ENCODE measurements at places on chromosomes 2 and 18.

GRCh38 chr2:209160800-209161588 lies 262.9 kb upstream of the MAP2 start:
- no peak for DNase-seq

DNA sequence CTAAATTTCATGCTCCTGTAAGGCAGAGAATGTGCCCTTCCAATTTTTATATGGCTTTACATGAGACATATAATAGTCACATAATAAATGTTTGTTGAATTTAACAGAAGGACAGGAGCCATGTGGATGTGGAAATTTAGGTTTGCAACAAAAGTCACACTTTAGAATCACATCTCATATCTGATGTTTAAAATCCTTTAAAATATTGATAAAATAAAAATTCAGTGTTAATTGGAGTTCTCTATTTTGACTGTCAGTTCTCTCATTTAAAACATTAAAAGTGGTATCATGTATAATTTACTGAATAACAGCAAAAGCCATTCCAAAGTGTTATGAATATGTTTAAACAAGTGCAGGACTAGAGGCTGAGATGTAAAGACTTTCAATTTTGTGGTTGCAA lies 594.1 kb downstream of the LRRTM4 start:
- no peak for DNase-seq

DNA sequence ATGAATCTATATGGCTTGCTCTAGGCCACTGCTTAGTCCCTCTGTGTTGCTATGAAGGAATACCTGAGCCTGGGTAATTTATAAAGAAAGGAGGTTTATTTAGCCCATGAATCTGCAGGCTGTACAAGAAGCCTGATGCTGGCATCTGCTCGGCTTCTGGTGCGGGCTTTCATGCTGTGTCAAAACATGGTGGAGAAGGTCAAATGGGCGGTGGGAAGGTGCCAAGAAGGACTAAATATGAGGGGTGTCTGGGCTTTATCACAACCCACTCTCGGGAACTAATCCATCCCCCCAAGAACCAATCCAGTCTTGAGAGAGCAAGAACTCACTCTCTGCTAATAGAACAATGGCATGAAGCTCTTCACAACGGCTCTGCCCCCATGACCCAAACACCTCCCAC lies 481.6 kb downstream of the EIPR1 start:
- no peak for DNase-seq

GRCh38 chr2:26975656-26976055 lies 5.2 kb downstream of the MAPRE3 start:
- no peak for DNase-seq

DNA sequence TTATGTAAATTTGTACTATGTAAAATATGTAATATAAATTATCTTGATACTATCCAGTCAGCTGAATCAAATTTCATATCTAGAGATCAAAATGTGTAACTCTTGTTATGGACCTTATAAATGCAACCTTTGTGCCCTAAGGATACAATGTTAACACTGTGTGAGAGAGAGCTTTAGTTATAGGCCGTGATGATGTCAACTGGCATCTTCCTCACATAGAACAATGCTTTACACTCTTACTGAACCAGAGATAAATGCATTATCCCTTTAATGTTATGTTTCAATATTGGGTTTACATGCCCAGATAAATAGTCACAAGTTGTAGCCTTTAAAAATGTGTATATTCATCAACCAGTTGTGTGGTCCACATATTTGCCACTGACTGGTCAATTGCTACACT lies 115.1 kb downstream of the KCNJ3 start:
- DNase-seq, result no peak

DNA sequence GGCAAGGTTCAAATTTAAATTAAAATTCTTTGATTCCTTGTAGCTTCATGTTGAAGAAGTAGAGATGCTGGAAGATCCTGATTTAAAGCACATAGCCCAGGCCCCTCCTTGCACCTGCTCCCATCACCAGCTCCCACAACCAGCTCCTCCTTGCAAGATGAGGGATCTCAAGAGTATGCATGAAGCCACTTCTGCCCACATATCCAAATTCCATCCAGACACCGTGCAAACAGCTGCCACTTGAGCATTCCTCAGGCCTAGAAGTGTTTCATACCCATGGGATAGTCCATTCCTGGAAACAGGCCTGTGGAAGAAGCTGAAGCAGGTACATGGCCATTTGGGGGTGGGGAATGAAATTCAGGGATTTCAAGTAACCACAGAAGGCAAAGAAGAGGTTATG lies 32.4 kb upstream of the ITPRID2 start:
- DNase-seq, result no peak

DNA sequence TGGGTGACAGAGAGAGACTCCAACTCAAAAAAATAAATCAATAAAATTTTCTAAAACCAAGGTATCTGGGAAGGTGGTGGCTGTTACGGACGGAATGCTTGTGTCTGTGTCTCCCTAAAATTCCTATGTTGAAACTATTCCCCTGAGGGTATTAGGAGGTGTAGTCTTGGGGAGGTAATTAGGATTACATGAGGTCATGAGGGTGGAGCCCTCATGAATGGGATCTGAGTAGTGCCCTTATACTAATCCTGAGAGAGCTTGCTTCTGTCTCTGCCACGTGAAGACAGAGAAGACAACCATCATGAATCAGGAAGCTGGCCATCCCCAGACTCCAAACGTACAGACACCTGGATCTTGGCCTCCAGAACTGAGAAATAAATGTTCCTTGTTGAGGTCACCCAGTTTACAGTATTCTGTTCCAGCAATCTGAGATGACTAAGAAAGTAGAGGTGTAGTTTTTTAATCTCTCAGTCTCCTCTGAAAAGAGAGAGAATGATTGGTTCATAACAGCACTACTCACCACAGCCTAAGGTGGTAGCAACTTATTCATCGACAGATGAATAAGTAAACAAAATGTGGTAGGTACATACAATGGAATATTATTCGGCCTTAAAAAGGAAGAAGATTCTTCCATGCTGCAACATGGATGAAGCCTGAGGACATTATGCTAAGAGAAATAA lies 38.4 kb downstream of the TGFBRAP1 start:
- no peak for DNase-seq

- DNase-seq, result no peak
Measured at GRCh38 chr18:57856128-57856527, 53.0 kb upstream of the ATP8B1 start.

GRCh38 chr2:229269941-229270340 lies 1.1 kb downstream of the PID1 start:
- no peak for DNase-seq

DNA sequence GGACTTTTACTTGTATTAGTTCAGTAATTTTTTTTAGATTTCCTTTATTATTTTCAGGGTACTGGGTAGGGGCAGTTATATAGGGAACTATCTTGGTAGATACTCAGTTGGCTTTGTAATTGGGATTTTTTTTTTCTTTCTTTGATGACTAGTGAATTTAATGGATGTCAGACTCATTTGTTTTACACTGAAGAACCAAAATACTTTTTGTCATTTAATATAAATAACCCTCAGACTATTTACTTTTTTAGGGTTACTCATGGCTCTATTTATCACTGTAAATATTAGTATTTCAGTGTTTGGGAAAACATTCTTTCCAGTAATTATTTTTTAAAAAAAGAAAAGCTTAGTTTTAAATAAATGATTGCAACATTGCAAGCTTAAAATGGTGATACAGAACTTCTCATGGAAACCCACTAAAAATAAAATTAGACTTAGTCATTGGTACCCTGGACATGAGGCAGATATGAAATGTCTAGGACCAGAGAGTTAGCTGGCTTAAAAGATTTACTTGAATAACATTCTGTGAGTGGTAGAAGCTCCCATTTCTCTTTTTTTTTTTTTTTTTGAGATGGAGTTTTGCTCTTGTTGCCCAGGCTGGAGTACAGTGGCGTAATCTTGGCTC lies 74.4 kb upstream of the CYP20A1 start:
- DNase-seq, result no peak

DNA sequence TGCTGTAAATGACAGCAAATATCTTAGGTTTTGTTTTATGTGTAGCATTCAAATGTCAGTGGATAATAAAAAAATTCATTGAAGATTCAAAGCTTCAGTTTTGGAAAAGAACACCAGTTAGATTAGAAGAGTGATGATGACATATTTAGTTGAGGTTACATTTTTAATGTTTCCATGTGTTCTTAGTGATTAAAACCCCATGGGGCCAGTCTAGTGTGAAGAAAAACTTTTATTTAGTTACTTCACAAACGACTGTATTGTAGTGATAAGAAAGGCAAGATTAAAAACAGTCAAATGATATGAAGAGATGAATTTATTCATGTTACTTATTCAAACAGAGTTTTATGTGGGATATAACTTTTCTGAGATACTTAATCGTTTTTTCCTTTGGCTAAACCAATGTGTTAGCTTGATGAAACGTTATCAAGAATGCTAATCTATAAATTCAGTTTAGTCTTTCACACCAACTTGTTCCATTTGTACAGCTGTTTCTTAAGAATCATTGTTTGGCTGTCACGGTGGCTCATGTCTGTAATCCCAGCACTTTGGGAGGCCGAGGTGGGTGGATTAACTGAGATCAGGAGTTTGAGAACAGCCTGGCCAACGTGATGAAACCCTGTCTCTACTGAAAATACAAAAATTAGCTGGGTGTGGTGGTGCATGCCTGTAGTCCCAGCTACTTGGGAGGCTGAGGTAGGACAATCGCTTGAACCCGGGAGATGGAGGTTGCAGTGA lies 11.6 kb downstream of the BMPR2 start:
- DNase-seq, result no peak

DNA sequence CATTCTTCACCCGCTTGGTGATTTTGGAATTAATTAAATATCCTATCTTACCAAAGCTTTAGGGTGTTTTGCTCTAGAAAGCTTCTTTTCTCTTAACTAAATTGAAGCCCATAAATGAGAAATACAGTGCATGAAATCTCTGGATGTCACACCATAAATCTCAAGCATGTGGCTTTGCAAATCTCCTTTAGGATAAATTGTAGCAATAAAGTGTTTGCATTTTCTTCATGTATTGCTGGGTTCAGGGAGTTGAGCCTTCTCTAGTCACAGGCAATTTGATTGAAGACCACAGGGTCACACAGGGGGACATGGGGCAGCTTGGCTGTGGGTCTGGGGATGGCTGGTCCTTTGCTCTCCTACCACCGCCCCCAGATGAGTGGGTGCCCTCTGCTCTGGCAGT lies 364.2 kb downstream of the CLIP4 start:
- no peak for DNase-seq

DNA sequence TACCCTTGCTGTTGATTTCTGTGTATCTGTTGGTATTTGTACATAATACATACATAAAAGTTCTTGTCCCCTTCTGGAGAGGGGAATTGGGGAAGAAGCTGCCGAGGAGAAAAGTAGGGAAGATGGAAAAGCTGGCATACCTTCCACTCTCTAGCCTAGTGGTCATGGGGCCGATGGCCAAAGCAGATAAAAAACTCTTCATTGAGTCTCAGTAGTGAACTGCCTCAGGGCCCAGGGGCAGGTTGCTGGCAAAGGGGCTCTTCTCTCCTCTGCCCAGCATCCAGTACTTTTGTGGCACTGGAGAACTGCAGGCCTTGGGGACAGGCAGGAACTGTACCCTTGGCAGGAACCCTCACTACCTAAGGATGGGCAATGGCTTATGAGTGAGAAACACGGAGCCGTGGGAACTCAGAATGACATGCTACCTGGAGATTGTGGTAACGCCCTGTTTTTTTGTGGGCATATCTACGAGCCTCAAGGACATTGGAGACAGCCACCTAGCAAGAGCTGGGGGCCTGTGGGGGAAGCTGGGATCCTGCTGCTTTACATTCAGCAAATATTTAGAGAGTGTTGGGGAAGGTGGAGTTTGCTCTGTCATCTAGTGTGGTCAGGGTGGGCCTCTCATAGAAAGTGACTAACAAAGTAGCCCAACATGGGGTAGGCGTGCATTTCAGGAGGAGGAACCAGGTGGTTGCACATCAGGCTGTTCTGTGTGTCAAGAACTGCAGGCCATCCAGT lies 22.6 kb upstream of the ITGB6 start:
- no peak for DNase-seq

GRCh38 chr2:169109502-169110409 lies 40.4 kb downstream of the DHRS9 start:
- peak; percentile 30 for DNase-seq

GRCh38 chr2:208183972-208184705 lies 5.7 kb downstream of the C2orf80 start:
- no peak for DNase-seq

DNA sequence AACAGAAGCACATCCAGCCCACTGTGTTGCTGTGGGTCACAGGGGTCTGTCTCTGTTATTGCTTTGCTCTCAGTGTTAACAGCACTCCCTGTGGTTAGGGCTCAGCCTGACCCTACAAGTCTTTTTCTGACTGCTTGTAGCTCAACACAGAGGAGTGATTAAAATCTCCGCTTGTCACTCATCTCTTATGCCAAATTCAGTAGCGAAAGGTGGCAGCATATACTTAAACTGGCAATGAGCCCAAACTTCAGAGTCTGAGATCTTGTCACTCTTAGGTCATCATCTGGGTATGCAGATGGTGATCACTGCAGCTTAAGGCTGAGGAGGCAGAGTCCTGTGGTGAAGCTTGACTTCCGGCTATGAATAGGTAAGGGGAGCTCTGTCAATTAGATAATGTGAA lies 63.3 kb upstream of the CSRNP3 start:
- DNase-seq, result no peak

- DNase-seq, result no peak
Measured at GRCh38 chr18:75455249-75456198, 28.0 kb upstream of the SMIM21 start.

DNA sequence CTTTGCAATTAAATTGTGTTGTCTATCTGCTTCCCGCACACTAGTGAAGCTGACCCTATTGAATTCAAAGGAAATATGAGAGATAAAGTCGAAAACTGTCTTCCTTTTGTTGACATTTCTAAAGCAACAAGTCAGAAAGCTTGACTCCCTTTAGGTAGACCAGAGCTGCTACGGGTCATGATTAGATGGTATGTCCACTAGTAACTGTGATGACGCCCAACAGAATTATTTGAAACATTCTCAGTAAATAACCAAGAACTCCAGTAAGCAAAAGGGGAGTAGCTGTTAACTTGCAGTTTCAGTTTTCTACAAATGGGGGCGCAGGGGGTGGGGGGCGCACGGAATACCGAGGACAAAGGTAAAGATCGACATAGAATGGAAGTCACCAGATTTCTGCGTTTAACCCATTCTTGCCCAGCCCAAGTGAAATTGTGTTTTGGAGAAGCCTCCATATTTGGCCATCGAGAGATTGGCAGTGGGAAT lies 56.4 kb downstream of the CRIM1 start:
- DNase-seq, result peak; percentile 49

DNA sequence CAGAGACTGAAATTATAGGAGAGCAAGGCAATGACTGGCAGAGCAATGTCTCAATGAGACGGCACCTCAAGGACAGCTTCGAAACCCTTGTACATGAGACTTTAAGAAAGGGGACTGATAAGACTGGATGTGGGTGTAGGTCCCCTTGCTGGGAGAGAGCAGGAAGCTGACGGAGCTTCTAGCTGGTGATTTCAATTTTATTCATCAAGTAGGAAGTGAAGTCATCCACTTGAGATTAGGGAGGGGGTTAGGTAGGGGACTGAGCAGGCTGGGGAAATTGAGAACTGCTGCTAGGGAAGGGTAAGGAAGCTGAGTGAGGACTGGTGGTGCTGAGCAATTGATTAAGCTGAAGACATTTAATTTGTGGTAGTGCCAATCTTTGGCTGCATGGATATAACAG lies 99.5 kb upstream of the ITGB6 start:
- no peak for DNase-seq

- DNase-seq, result peak; percentile 53
Measured at GRCh38 chr2:39642051-39642718, 23.5 kb upstream of the TMEM178A start.
